Activated naive CD8-positive, alpha-beta T cell treated with anti-CD3 and anti-CD28 coated beads for 36 hours (primary cell): ENCODE measurements at places on chromosomes 4 and X. TPM values are rescaled to one million over a fixed set of nuclear protein-coding genes. Genes with fewer than 3 reads are reported as not detected.
A peak's percentile ranks its signal among the peaks of the same experiment; 100 is the strongest.

The AFM gene
- total RNA-seq: not detected

The CLDN34 gene
- total RNA-seq: not detected

The SEC24D gene
- 19.6 TPM for total RNA-seq

The IDUA gene
- 6.6 TPM for total RNA-seq

The AMER1 gene
- total RNA-seq: 4.3 TPM

The HERC5 gene
- 10.7 TPM for total RNA-seq

The GTPBP6 gene
- total RNA-seq: 70.5 TPM

The DCLK2 gene
- not detected for total RNA-seq

The GC gene
- total RNA-seq: not detected

The KLF8 gene
- 1.7 TPM for total RNA-seq

The F8A1 gene
- total RNA-seq: 39.3 TPM

The NR0B1 gene
- not detected for total RNA-seq

DNA sequence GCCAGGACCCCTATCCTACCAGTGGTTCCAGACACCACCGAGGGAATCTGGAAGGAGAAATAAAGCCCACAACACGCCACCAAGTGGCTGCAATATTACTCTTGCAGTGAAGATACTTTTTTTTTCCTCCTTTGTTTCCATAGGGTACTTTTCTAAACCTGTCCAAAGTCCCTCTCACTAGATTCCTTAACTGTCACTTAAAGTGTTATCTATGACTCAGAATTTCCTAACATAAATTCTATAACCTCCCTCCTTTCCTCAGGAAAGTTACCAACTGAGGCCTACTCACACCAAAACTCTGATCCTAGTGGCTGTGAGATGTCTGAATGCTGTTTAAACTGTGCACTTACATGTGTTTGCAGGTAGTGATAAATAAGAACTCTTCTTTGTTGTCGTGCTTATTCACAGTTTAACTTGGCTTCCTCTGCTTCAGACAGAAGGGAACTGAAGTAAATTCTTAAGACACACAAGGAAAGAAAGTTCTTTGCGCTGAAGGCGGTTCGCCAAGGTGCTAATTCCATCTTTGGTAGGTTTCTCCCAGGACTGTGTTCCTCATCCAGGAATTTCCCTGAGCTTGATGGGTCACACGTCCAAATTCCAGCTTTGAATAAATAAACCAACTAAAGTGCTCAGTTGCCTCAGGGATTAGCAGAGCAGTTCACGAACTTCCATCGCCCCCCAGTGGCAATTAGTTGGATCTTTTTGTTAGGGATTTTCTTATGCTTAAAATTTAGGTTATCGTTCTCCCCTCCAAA lies 10.7 kb upstream of the HCCS start:
- DNase-seq: no peak

GRCh38 chr4:89434364-89434988 lies 126.9 kb upstream of the GPRIN3 start:
- DNase-seq: no peak

GRCh38 chr4:11130195-11130970 lies 298.3 kb downstream of the HS3ST1 start:
- DNase-seq: no peak

GRCh38 chr4:152651473-152652060 lies 28.2 kb downstream of the TMEM154 start:
- DNase-seq: no peak

DNA sequence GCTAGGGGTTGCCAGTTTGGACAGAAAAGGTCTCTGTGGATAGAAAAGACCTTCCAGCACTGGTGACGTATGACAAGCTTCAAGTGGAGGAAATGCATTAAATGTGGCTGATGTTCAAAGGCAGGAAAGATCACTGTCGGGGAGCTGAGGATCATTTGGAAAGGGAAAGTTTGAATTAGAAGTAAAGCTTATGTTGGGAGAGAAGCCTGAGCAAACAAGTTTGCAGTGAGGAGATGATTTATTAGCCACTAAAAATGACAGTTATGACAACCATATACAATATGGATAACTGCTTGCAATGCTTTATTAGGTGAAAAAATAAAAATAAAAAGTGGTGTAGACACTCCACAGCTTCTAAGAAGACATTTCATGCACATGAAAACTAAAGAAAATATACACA lies 135.3 kb upstream of the HS3ST1 start:
- DNase-seq: no peak

GRCh38 chrX:129842510-129843208 lies 1.0 kb downstream of the ZDHHC9 start:
- DNase-seq: no peak

DNA sequence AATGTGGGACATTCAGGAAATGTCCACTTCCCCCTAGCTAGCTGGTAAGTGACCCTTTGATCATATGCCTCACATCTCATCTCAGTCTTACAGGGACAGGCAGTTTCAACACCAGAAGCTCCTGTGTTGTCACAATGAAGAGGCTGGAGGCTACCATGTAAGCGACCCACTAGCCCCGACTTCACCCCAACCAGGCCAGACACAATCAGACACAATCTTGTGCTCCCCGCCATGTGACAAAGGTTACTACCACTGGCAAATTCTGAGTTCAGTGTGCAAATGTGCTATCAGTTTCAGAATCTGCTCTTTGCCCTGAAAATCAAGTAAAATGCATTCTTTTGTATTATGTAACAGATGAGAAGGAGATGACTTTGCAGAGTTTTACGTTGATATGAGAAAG lies 56.9 kb upstream of the STS start:
- DNase-seq: no peak

DNA sequence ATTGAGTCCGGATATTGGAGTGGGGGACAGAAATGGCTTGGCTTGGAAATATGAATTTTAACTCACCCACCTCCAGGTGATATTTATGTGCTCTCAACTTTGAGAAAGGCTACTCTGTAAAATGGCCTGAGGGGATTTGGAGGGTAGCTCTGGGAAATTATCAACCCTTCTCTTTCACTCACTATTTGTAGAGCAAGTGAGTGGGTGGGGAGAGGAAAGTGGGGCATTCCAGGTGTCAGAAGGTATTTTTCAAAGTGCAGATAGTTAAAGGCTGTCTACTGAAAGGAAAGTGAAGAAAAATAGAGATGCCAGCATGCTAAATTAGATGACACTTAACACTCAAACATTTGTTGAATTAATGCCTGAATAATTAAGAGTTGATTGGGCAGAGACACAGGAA lies 44.1 kb downstream of the TMEM164 start:
- no peak for DNase-seq

- DNase-seq: no peak
Measured at GRCh38 chr4:127982445-127982844, 17.2 kb downstream of the ABHD18 start.

DNA sequence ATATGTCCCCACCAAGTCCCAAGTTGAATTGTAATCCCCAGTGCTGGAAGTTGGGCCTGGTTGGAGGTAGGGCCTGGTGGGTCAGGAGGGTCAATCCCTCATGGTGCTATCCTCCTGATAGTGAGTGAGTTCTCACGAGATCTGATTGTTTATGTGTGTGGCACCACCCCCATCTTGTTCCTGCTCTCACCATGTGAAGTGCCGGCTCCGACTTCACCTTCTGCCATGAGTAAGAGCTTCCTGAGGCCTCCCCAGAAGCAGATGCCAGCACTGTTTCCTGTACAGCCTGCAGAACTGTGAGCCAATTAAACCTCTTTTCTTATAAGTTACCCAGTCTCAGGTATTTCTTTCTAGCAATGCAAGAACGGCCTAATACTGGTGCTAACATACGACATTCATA lies 22.7 kb upstream of the TMEM33 start:
- DNase-seq: no peak

- DNase-seq: no peak
Measured at GRCh38 chr4:163350672-163351071, 7.0 kb downstream of the NPY5R start.

- no peak for DNase-seq
Measured at GRCh38 chr4:82710197-82710929, 88.2 kb downstream of the SCD5 start.

DNA sequence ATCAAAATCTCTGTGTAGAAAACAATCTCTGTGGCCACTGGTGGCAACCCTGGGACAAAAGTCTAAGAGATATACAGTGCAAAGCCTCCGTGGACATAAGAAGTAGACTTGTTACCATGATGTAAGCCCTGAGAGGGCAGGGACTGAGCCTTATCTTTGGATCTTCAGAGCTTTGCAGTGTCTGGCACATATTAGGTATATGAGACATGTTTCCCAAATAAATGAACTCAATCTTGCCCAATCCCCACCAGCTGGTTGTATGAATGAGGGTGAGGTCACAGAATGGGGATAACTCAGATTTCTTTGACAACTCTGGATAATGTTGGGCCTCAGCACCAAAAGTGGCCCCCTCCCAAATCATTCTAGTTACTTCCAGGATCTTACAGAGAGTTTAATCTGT lies 511.4 kb upstream of the DIPK2B start:
- DNase-seq: no peak

- DNase-seq: no peak
Measured at GRCh38 chr4:22420291-22420690, 95.6 kb downstream of the ADGRA3 start.

DNA sequence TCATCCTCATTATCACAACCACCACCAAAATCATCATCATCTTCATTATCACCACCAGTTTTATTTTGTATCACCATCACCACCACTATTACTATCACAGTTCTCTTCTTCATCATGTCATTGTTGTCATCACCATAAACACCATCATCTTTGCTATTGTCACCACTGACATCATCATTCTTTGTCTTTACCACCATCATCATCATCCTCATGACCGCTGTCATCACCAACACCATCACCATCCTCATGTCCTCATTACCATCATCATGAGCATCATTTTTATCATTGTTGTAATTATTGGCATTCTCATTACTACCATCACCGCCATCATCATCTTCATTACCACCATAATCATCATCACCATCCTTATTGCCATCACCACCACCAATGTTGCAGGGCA lies 31.4 kb downstream of the EVC start:
- no peak for DNase-seq

DNA sequence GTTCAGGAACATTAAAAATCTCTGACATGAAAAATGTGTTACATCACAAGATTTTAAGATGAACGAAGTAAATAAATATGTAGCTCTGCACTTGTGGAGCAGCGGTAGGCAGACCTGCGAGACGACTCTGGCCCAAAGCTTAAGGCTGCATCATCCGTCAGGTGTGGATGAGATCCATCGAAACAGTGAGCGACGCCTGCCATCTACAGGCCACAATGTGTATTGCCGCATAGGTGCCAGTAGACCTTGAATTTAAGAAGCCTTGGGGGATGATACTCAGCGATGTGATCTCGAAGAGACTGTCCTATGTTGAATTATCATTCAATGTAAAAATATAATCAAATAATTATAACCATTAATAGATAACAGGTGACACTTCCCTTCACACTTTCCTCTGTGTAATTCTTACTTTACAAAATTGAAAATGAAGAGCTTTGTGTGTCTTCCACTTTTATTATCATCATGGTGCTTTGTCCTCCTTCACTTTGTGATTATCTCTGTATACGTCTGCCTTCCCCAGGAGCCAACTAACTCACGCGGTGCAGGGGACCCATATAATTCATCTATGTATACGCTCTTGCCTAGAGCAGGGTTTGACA lies 851.0 kb downstream of the RAB28 start:
- DNase-seq: peak; percentile 61

DNA sequence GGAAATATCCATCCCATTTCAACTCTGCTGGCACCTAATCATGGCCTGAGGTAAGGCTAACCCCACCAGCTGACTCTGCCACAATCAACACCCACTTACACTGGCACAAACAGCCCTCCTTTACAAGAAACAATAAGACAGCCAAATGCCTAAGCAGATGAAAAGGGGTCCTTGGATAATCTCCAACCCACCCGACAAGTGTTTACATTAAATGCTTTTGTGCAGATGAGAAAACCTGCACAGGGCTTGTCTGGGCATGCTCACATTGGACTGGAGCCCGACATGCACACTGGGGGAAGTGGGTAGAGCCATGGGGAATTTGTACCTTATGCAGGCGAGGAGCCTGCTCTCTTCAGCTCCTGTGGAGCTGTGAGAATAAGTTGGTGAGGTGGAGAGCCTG lies 138.9 kb upstream of the ITM2A start:
- DNase-seq: no peak

DNA sequence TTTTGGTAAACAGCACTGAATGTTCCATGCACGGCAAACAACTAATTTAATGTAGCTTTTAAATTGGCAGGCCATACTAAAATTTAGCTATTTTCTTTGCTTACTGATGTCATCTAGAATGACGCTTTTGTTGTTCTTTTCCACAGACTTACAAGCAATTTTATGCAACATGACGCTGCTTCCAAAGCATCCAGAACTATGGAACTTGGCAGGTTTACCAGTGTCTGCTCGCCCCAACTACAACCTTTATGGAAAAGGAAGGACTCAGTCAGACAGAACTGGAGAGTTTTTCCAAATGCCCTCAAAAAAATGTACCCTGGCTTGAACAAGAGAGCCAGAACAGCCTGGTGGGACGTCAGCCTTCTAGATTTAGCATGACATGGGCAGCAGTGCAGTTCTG lies 58.7 kb downstream of the ANOS1 start:
- no peak for DNase-seq

GRCh38 chr4:172141025-172141424 lies 327.8 kb downstream of the GALNTL6 start:
- no peak for DNase-seq

- no peak for DNase-seq
Measured at GRCh38 chr4:63348735-63349673, 1060.2 kb downstream of the TECRL start.

DNA sequence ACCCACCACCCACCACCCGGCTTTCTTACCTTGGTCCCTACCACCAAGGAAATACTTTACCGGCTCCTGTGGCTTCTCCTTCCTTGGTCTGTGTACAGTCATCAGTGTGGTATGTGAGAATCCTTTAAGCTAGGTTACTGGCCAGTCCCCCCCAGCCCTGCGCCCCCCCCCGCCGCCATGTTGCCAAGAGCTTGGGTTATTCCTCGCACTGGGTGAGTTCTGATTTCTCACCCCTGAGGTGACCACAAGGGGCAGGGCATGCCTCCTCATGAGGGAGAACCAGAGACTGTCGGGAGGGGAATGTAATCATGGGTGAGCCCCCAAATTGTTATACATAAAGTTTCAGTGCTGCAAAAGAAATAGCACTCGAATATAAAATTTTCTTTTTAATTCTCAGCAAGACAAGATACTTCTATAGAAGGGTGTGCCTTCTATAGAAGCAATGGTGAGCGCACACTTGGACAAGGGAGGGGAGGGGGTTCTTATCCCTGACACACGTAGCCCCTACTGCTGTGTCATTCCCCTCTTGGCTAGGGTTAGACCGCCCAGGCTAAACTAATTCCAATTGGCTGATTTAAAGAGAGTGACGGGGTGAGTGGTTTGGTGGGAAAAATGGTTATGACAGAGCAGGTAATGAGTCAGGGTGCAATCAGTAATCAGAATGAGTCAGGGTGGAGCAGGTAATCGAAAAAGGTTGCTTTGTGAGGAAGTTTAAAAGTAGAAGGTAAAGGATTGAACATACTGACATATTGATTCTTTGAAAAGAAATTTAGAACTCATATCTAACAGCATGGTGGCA lies 133.2 kb downstream of the KDM6A start:
- DNase-seq: no peak

GRCh38 chr4:48193096-48193836 lies 59.2 kb upstream of the TXK start:
- no peak for DNase-seq

- DNase-seq: no peak
Measured at GRCh38 chr4:101724093-101724492, 66.4 kb upstream of the BANK1 start.
